Pons (tissue), 1 donor: ENCODE measurements at places on chromosomes 16 and 17.
A peak's percentile ranks its signal among the peaks of the same experiment; 100 is the strongest.

DNA sequence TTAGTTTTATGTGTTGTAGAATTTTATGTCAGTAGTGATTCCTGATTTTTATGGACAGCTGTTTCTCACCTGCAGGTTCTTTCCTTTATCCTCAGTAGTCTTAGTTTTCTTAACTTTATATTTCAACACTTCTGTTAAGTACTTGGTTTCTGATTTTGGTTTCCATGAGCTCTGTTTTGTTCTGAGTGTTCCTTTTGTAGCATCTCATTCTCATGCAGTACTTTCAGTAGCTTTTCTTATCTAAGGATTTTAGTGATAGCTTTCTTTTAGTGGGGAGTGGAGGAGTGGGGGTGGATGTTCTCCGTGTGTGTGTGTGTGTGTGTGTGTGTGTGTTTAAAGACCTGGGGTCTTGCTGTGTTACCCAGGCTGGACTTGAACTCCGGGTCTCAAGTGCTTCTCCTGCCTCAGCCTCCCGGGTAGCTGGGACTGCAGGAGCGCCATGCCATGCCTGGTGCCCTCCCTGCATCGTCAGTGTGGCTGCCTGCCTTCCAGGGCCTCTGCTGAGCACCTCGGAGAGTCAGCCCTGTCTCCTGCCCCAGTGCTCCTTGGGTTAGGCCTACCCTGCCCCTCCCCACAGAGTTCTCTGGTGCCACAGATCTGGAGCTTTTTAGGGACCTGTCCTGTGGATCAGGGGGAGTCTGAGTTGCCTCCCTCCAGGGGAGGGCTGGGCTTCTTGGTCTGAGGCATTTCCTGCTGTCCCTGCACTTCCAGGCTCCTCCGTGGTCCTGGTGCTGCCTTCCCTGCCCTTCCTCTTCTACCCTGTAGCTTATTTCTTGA is 4.3 kb upstream of the ZNF750 start:
- no peak for DNase-seq

- DNase-seq, result no peak
These were observed 419.0 kb upstream of the ASIC2 start for GRCh38 chr17:33712120-33712519.

DNA sequence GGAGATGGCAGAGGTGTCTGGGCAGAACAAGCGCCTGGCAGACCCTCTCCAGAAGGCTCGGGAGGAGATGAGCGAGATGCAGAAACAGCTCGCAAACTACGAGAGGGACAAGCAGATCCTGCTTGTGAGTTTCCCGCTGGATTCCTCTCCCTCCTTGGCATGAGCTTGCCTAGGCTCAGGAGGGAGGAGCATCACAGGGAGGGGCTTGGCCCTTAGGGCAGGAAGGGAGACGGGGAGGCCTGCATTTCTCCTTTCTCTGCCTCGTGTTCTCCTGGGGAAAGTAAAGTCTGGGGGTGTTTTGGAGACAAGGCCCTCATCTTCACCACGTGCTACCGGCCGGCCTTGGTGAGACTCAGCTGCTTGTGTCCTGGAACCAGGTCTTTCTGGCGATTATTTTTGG is 18.0 kb upstream of the DBNDD1 start:
- DNase-seq, result no peak

DNA sequence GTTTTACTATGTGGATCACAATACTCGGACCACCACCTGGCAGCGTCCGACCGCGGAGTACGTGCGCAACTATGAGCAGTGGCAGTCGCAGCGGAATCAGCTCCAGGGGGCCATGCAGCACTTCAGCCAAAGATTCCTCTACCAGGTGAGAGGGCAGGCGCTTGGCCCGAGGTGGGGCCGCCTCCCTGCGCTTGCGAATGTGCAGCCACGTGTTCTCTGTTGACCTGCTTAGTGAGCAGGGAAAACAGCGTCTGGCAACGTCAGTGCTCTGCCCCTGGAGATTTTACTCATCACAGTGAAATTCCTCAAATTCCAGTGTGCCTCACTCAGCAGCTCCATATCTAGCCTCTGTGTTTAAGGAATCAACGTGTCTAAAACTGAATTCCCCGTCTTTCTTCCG is 33.4 kb upstream of the CLEC18A start:
- no peak for DNase-seq

GRCh38 chr16:49832177-49832576 is 23.7 kb downstream of the ZNF423 start:
- no peak for DNase-seq

GRCh38 chr17:6245301-6246177 is 175.4 kb downstream of the WSCD1 start:
- DNase-seq, result no peak

- no peak for DNase-seq
These were observed 11.4 kb upstream of the APOH start for GRCh38 chr17:66240630-66241029.

DNA sequence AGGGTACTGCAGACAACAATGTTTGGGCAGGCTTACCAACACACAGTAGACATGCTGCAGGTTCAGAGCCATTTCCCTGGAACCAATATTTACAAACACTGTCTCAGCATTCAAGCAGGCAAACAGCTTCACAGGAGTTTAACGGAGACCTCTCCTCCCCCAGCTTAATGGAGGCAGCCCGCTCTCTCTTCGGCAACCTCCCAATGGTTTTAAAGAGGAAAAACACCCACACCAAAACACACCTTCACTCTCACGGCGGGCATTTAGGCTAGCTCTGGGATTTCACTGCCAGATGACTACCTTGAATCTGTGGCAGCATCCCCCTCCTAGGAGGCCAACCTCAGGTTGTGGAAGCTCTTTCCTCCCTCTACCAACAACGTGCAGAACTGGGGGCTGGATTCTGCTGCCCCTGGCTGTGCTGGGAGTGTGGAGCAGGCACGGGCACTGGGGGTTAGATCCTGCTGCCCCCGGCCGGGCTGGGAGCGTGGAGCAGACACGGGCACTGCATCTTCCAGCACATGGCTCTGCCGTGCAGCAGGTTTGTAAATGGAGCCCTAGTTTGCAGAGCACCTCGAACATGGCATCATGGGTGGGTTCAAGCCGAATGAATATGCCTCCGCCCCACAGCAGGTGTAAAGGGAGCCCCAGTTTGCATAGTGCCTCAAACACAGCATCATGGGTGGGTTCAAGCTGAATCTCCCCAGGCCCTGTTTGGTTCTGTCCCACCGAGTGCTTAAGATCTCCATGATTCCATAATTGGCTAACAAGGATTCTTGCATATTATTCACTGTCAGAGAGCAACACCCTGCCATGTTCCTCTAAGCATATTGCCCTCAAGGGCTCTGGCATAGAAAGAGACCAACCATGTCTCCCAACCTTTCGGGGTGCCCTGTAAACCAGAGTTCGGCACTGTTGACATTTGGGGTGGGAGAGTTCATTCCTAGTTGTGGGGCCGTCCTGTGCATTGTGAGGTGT is 86.4 kb downstream of the RBFOX3 start:
- no peak for DNase-seq

DNA sequence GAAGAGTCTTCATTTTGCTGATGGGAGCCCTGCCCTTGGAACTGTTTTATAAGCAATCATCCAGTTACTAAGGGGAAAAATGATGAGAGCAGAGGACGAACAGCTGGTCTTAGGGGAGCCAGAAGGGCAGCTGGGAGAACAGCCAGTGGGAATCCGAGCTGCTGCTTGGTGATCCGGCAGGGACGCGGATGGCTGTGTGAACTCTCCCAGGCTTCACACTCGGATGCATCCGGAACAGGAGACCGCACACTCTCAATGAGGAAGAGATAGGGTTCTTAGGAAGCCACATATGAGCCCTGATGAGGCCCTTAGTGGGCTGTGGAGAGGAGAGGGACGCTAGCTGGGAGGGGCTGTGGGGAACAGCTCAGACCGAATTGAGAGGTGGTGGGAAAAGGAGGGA is 5.0 kb upstream of the CACNG5 start:
- no peak for DNase-seq

DNA sequence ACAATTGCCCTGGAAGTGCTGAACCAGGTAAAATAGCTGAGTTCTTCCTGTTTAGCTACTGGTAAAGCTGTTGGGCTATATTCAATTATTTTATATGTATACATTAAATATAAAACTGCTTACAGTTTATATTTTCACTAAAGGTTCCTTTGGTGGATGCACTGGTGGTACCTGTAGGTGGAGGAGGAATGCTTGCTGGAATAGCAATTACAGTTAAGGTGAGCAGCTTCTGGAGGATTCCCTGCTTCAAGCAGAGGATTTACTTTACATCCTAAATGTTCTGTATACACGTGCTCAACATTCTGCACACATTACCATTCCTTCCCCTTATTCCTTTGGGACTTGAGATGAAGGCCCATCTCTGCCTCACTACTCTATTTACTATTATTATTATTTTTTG is 14.9 kb downstream of the TSR1 start:
- no peak for DNase-seq

- DNase-seq, result no peak
These were observed 232.6 kb upstream of the IRX3 start for GRCh38 chr16:54519161-54519695.

DNA sequence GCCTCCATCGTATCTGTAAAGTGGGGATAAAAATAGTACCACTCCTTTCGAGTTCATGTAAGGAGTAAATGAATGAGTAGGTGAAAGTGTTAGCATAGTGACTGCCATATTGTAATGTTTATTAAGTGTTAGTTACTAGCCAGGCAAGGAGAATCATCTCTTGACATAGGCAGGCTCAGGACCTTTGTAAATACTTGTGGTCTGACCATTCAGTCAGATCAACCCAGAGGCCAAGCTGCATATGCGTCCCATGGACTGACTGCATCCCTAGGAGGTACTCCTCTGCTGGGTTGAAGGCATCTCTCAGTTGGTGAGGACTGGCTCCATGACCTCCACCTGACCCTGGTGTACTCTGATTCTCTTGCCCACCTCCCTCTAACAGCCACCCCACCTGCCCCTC is 40.5 kb upstream of the CDRT4 start:
- DNase-seq, result no peak

DNA sequence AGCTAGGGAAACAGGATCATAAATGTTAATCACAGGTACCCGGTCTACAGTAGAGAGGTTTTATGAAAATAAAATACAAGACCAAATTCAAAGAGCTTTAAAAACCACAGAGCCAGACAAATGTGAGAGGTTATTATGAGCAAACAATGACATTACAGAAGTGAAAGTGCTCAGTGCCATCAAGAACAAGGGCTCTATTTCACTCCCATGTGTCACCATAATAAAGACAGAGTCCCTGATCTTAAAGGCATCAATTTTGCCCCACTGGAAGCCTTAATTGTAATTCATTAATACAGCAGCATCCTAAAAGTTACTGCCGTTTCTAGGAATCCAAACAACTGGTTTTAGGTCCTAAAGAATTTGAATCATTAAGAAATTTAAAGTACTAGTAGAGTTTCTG is 43.7 kb upstream of the CDRT4 start:
- peak; percentile 89 for DNase-seq

GRCh38 chr16:27316038-27316680 is 2.4 kb downstream of the IL4R start:
- no peak for DNase-seq

DNA sequence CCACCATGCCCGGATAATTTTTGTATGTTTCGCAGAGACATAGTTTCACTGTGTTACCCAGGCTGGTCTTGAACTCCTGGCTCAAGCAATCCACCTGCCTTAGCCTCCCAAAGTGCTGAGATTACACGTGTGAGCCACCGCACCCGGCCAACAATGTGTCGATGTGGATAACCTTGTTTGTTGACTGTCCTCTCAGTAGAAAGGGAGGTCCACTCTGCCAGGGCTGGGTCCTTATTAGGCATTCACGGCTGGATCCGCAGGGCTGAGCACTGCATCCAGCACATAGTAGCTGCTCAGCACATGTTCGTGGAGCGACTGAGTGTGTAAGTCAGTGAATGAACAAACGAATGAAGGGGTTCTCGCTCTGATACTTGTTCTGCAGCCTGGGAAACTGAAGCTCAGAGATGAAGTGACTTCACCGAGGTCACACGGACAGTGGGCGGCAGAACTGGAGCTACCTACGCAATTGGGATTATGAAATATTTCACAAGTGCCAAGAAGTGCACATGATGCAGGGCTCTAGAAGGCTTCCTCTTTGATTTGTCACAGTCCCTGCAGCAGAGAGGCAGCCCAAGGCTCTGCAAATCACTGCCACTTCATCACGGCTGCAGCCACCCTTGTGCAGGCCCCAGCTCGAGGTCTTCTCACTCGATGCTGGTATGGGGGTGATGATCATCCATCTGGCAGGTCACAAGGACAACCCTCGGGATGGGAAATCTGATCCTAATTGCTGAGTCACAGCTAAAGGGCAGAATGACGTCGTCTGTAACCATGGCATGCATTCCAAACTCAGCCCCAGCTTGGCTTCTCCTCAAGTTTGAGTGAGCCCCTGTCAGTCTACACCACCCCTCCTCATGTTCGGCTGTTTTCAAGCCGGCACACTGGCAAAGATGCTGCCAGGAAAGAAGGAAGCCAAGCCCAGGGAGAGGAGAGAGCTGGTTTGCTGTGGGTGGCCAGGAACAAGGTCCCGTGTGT is 28.0 kb upstream of the SNN start:
- peak; percentile 86 for DNase-seq

- DNase-seq, result no peak
These were observed 305.2 kb downstream of the SEC14L1 start for GRCh38 chr17:77445760-77446532.

GRCh38 chr16:85126705-85127378 is 14.6 kb upstream of the CIBAR2 start:
- peak; percentile 16 for DNase-seq

- DNase-seq, result no peak
These were observed 25.3 kb upstream of the PRM1 start for GRCh38 chr16:11306381-11306780.

- DNase-seq, result no peak
These were observed 12.8 kb upstream of the ZNF23 start for GRCh38 chr16:71474864-71475263.

GRCh38 chr17:57622683-57623433 is 122.2 kb downstream of the CCDC182 start:
- no peak for DNase-seq

DNA sequence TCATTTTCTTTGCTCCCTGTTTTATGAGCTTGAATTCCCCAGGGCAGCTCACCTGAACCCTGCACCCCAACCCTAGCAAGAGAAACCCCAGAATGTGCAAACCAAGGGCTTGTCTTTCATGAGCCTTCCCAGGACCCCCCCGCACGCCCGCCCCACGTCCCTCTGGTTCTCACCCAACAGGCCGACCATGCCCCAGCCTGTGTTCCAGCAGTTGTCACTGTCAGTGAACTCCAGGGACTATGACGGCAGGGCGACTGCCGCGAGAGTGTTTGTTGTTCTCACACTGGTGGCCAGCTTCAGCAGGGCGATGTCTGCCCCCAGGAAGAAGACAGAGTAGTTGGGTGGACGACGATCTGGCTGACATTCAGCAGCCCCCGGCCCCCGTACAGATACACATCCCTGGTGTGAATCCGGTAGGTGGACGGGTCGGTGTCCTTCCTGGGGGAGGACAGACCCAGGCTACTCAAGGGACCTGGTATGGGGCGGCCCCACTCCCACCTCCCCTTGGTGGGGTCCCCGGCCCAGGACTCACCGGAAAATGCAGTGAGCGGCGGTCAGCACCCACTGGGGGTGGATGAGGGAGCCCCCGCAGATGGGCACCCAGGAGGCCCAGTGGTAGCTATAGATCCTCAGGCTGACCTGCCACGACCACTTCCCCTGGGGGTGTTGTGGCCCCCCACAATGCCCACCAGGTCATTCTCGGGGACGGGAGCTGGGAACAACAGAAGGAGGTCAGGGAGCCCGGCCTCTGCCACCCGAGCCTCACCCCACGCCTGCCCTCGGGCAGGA is 20.1 kb downstream of the TPSD1 start:
- no peak for DNase-seq
